ENCODE measurements at places on chromosomes 7 and 10.

DNA sequence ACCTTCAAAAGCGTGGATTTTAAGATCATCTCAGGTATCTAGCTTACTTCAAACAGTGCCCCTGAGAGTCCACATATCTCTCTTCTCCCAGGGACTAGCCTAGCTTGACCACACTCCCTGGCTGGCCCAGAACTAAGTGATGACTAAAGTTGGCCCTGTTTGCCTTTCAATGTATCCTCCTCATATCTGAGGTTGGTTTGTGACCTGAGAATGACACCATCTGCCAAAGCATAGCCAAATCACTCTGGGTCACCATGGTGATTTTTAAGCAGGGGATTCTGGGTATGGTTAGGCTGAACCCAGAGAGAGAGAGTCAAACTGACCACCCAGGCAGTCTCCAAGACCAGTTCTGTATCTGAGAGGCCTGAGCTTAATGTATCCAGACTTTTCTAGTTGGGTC lies 16.2 kb downstream of the CNNM1 start:
- DNase-seq, result no peak

DNA sequence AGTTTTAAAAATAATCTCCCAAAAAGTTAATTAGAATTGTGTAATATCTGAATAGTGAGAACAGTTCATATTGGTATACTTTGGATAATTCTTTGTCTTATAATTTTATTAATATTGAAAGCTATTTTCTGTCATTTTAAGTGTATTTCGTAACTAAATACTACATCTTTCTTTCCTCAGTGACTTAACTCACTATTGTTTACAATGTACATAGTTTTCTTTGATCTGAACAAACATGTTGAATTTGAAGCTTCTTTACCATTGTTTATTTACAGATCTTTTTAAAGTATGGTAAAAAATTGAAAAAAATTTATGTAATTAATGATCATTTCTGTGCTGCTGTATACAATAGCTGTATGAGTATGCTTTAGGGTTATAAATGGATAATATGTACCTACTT lies 5.1 kb downstream of the PDCD4 start:
- no peak for DNase-seq

DNA sequence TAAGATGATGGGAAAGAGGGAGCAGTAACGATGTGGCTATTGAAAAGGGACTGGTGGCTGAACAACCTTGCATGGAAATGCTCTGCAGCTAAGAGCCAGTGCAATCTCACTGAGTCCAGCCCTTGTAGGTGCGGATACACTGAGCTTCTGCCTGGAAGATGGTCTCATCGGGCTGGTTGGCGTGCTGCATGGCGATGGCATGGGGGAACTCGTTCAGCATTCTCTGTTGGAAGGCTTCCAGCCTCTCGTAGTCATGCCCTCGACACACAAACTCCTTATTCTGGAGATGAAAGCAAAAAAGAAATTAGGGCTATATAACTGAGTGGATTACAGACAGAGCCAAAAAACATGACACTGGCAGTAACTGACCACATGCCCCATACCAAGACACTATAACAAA lies 197.8 kb upstream of the IMMP2L start:
- no peak for DNase-seq

DNA sequence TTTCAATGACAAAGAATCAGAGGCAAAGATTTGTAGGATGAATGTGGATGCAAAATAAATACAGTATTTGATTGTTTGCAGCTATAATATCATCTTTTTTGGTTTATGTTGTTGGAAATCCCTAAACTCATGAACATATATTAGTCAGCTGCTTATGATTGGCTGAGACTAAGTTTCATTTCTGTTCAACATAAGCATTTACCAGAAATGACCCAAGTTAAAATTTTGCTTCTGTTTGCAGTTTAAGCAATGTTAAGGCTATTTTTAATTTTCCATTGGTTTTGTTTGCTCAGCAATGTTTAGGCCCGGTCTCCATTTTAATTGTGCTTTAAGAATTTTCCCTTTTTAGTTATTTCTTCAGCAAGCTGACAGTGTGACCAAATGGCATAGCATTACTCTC lies 22.0 kb downstream of the GIMAP6 start:
- no peak for DNase-seq

DNA sequence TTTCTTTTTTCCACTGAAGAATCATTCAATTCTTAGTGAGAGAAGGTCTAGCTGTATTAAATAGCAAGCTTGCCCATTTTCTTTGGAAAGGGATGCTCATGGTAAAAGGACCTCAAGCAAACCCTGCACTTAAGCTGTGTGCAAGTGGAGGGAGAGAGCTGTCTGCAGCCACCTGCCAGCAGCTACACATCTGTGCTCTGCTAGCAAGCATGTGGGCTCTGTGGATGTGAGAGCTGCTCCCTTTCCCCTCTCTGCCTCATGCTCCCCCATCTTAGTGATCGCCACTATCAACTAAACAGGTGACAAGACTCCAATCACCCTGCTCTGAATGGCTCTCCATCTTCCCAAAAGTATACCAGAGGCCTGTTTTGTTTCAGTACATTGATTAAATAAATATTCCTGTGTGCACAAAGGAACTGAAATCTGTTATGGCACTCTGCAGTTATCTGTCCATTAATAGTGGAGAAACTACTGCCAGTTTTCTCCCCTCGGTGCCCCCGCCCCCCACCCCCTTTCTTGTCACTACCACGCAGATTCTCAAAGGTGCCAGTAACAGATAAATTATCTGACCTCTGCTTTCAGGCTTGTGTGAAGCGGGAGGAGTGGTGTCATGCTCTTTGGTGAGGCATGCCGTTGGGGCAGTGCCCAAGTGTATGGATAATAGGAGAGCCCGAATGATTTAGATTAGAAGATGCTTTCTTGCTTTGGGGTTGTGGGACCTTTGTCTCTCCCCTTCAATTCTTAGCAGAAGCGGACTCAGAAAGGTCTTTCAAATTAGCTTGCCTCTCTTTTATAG lies 26.4 kb downstream of the AUTS2 start:
- no peak for DNase-seq

- no peak for DNase-seq
Measured at GRCh38 chr7:27804139-27804538, 64.2 kb downstream of the TAX1BP1 start.

- peak; percentile 22 for DNase-seq
Measured at GRCh38 chr7:119197877-119198527, 973.5 kb downstream of the ANKRD7 start.

- no peak for DNase-seq
Measured at GRCh38 chr7:29285444-29285793, 90.8 kb downstream of the CHN2 start.

DNA sequence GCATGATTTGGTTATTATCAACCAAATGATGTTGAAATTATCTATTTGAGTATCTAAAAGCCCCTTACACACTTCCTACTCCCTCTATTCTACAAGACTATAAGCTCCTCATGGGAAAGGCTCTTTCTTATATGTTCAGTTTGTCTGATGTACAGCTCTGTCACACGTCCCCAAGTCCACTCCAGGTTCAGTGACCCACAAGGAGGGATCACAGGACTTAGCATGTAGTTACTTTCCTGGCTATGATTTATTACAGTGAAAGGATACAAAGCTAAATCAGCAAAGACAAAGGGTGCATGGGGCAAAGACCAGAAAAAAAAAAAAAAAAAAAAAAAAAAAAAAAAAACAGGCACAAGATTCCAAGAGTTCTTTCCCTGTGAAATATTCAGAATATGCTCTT lies 125.6 kb upstream of the TMEM106B start:
- DNase-seq, result no peak
